Pulmonary artery endothelial cell (primary cell): ENCODE measurements at places on chromosomes 11 and 22. TPM values are rescaled to one million over a fixed set of nuclear protein-coding genes. Genes with fewer than 3 reads are reported as not detected.

The PDGFD gene
- 10.0 and 20.2 TPM in 2 replicates for total RNA-seq

The C11orf21 gene
- total RNA-seq: not detected in 2 replicates

The PLAAT2 gene
- total RNA-seq: not detected in 2 replicates

The SMIM35 gene
- not detected in 2 replicates for total RNA-seq

The SCGB1D2 gene
- not detected in 2 replicates for total RNA-seq

- DNase-seq: no peak
Observed at GRCh38 chr11:14644226-14645014, 816 bp downstream of the PDE3B start.

GRCh38 chr11:28566339-28567089 is 458.3 kb downstream of the METTL15 start:
- peak; percentile 63 for DNase-seq

DNA sequence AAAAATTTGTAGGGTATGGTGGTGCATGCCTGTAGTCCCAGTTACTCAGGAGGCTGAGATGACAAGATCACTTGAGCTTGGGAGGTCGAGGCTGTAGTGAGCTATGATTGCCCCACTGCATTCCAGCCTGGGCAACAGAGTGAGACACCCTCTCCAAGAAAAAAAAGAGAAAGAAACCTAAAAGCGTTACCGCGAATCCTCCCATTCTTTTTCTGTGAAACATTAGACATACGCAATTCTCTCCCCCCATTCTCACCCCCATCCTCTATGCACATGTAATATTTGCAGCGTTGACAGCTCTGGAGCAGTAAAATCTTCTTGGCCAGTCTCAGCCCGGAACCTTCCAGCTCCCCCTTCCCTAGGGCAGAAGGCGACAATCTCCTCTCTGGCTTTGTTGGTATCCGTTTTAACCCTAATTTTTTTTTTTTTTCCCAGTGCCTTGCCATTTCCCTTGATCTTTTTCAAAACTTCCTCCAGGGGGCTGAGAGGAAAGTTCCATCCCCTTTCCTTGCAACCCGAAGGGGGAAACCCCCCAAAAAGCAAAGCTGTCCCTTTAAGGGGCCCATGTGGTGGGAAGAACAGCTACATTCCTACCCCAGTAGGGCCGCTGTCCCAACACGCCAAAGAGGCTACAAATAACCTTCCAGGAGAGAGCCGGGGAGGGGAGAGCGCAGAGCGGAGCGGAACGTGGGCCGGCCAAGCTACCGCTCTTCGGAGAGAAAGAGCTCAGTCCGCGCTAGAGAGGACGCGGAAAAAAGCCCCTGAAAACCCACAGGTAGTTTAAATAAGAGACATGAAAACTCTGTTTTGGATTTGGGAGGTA is 1.9 kb downstream of the LRP4 start:
- DNase-seq: no peak

- no peak for DNase-seq
Observed at GRCh38 chr11:128464878-128465450, 122.4 kb downstream of the ETS1 start.

- no peak for DNase-seq
Observed at GRCh38 chr11:67433536-67434394, 3.7 kb downstream of the PTPRCAP start.

DNA sequence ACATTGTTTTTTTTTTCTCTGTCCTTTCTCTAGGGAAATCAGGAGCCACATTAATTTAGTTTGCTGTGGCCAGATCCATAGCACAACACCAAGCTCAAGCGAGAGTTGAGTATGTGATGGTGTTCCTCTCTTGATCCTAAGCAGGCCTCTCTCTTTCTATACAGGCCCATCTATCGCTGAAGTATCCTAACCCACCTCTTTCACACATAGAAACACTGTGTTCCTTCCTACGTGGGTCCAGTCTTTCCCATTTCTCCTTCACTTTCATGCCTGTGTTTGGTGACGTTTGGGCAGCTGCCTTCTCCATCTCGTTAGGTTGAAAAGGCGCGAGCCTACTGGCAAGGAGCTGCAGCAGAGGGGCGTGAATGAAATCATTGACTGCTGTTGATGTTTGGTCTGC is 2.4 kb downstream of the PACS1 start:
- DNase-seq: no peak

GRCh38 chr11:23540101-23540561 is 679.9 kb upstream of the CCDC179 start:
- peak; percentile 1 for DNase-seq
